ENCODE measurements at places on chromosomes 4 and X. TPM values are rescaled to one million over a fixed set of nuclear protein-coding genes. Genes with fewer than 3 reads are reported as not detected.

TSPAN7 gene
- total RNA-seq, result 26.6 TPM

BEX1 gene
- total RNA-seq, result 0.97 TPM

PASD1 gene
- total RNA-seq, result not detected

TMPRSS11A gene
- not detected for total RNA-seq

DNA sequence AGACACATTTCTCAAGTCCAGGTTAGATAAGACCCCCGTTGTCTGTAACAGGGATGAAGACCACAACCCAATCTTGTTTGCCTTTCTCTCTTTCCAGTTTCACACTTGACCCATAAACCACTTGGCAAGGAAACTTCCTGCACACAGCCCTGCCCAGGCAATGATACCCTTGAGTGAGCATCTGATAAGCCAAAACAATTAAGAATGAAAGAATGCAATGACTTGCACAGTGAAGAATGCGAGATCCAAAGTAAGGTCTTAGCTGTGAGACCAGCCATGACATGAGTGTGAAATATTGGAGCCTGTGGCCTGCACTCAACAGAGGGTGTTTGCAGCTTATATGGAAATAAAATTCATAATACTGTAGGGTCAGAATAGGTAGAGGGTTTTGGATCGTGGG lies 37.9 kb upstream of the MXRA5 start:
- DNase-seq, result no peak

GRCh38 chr4:19577097-19577496 lies 674.6 kb upstream of the SLIT2 start:
- no peak for DNase-seq

DNA sequence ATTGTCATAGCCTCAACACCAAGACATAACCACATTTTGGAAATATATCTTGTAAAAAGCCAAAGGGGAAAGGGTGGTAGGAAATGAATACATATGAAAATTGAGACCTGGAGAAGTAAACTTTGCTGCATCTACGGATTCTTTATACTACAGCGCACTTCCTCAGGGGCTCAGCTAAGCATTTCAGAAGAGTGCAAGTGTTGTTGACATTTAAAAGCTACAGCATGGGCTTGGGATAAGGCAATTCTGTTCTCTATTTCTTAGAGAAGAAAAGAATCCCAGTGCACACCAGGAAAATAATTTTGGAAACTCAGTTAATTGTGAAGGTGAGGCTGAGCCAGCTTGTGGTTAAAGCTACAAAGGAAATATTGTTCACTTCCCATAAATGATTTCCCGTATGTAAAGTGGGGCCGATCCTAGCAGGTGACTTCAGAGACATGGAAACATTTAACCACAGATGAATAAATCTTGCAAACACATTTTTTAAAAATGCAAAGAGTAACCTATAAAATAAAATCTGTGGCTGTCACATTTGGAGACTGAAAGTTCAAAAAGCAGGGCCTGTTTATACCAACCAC lies 12.6 kb upstream of the GBA3 start:
- DNase-seq, result no peak

- no peak for DNase-seq
These were observed 973.1 kb upstream of the GRID2 start for GRCh38 chr4:91330555-91331137.

- DNase-seq, result no peak
These were observed 45.2 kb downstream of the MAGEB17 start for GRCh38 chrX:16212436-16212835.

DNA sequence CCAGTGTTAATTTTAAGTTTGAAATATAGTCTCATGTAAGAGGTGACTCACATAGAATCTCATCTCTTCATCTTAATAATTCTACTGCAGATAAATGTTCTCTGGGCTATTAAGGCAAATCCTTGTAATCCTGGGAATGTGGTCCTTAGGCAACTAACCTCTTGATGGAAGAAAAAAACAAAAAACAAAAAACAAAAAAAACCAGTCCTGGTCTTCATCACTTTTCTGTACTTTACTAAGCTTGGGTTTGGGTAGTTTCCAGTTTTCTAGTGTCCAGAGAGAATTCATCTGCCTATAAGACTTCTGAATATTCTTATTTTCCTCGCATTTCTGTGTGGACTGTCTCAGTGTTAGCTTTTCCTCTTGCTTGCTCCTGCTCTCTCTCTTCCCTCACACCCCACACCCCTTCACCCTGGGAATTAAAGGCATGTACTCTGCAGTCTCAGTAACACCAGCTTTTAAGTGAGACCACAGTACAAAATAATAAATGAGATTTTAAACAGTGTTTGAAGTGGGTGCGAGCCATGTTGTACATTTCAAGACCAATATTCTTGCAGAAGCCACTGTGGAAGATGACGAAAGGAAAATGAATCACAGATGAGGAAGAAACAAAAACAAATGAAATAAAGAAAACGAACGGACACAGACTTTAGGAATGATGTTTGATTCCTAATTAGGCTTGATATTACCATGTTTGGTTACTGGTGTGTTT lies 51.7 kb downstream of the HAND2 start:
- DNase-seq, result no peak

- peak; percentile 49 for DNase-seq
These were observed 694 bp downstream of the TBL1X start for GRCh38 chrX:9465380-9466123.

DNA sequence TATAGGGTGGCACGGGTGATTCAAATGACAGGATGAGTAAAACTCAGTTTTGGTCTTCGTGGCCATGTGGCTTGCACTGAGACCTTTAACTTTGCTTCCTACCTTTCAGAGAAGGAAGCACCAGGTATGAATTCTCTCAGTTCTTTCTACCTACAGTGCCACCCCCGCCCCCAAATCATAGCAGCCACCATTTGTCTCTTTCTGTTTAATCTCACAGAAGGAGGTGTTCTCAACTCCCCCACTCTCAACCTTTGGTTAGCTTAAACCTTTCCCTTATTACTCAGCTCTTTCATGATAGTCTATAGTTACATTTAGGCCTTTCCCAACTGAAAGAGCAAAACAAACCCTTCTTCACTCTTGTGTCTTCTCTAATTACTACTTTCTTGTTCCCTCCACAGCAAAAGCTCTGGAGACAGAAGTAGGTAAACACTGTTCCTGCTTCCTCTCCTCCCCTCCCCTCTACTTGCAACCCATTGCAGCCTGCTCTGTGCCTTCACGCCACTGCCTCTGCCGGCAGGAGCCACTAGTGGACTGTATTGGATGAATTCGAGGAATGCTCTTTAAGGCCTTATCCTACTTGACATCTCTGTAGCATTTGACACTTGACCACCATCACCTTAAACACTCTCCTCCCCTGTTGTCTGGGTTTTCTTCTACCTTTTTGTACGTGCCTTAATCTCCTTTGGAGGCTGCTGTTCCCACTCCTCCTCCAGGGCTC lies 123.7 kb downstream of the AFF1 start:
- DNase-seq, result no peak
